ENCODE measurements at places on chromosomes 1 and 21.

DNA sequence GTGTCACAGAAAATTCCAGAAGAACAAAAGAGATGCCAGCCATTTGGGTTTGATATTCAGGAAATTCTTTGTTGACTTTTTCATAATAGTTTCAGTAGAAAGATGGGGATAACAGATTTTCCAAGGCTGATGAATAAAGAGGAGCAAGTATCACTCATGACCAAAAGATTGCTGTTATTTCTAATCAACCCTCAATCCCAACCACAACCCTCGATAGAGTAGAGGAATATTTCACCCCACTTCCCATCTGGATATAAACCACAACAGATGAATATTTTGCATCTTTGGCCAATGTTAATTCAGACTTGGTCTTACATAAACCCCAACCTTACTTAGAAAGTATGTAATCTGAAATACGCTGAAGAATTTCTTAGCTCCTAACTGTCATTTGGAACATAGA, 232.4 kb downstream of the SEC16B start:
- DNase-seq: no peak

DNA sequence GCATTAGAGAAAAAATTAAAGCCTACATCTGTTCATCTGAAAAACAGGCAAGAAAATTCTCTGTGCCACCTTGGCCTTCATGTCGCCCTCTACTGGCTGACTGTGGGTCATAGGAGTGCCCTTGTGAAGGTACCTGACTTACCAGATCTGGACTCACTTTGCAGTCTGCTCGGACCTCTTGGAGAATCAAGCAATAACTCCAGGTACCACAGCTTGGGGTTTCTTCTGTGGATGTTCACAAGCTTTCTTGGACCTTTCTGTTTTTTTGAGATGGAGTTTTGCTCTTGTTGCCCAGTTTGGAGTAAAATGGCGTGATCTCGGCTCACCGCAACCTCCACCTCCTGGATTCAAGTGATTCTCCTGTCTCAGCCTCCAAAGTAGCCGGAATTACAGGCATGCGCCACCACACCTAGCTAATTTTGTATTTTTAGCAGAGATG, 2.4 kb upstream of the PRAMEF18 start:
- no peak for DNase-seq

- no peak for DNase-seq
Measured at GRCh38 chr1:234250747-234251146, 122.5 kb upstream of the COA6 start.

GRCh38 chr1:150537732-150538684, 11.2 kb upstream of the ADAMTSL4 start:
- no peak for DNase-seq

DNA sequence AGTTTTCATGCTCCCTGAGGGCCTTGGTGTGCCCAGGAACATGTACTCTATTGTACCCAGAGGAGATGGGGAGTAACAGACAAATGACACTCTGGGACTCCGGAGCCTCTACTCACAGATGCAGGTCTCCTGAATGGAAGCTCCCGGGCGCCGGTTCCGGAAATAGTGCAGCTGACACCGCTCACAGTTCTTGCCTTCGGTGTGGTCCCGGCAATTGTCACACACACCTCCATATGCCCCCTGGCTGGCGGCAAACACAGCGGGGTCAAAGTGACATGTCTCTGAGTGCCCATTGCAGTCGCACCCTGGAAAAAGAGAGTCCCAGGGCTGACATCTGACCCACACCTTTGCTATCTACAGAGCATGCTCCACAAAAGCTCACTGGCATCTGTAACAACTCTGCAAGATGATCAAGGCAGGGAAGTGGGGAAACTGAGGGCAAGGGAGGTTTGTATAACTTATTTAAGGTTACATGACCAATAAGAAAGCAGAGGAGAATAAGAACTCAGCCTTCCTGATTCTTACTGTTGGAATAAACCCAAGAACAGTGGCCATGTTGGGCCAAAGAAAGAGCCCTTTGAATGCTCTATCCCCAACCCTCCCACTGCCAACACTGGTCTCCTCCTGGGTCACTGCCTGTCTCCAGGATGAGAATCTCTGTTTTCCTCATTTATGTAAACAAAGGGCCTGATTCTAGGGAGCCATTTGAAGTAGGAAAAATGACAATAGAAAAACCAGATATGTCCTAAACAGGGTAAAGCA, 22.4 kb downstream of the LAMB3 start:
- DNase-seq: no peak

DNA sequence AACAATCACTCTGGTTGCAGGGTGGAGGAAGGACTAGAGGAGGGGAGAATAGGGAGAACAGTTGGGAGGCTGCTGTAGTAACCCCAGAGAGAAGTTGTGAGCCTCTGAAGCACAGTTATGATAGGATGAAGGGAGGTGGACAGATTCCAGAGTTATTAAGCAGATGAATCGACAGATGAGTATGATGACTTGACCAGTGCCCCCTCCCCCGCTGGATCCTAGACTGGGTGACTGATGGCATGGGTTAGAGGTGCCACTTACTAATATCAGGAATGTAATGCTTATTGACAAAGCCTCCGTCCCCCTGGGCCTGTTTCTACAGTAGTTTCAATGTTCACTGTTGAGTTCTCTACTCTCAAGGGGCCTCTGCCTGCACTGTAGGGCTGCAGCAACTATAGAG, 14.0 kb upstream of the TIPRL start:
- DNase-seq: no peak

DNA sequence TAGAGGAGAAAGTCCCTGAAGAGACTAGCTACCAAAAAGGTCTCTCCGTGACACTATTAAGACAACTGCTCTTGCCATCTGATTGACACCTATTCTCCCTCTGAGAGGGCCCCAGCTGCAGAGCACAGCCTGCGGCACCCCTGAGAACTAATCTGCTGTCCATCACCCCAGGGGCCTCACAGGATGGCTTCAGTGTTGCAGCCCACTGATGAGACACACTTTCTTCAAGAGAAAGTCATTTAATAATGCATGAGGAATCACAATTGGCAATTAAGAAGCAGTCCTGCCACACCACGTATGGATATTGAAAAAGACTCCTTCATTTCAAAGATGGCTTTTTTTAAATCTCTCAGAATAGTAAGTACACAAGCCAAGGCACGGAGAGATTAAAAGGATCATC, 48.9 kb downstream of the CAPN8 start:
- DNase-seq: no peak

- DNase-seq: no peak
Measured at GRCh38 chr21:39359382-39359781, 10.5 kb upstream of the HMGN1 start.

DNA sequence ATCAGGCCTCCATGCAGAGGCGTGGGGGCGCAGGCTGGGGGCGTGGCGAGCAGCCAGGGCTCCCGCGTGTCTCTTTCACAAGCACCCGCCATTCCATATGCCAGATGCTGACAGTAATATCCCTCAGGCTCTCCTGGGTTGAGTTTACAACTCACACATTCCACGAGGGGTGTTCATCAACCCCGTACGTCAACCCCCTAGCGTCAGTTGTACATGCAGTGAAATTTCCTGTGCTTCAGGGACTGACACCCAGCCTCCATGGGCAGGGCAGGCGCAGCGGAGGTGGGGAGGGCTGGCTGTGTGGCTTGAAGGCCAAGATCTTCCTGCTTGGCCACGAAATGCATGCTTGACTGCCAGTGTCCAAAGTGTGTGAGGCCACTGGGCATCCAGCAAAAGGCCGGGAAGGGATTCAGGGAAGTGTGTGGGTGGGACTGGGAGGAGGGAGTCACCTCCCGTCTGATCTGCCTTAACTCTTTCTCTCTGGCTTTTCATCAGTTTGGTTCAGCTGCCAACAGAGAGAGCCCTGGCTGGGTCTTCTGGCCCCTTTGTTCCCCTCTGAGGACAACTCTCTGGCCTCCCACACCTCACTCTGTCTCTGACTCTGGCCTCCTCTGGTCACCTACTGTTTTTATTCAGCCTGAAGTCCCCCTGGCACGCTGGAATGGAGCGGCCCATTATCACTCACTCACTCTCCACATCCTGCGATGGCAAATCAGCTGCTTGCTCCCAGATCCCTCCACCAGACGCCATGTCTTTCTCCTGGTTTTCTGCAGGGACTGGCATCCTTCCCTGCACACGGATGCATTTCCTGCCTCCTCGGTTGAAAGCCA, 33.8 kb downstream of the CLIC6 start:
- DNase-seq: no peak

DNA sequence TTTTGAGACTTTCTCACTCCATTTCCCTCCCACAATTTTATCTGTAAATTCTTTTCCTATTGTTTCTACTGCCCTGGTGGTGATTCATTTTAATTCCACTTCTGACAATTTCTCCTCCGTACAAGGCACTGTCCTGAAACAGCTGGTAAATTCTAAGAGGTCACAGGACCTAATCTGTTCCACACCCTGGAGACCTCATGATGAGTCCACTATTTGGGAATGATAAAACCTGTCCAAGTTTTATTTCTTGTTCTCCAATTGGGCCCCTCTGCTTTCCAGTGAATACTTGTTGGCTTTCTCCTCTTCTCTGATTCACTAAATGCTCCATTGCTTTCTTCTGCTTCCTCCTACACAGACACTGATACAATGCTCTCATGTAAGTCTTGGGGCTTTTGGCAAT, 343.1 kb upstream of the DUSP10 start:
- no peak for DNase-seq

DNA sequence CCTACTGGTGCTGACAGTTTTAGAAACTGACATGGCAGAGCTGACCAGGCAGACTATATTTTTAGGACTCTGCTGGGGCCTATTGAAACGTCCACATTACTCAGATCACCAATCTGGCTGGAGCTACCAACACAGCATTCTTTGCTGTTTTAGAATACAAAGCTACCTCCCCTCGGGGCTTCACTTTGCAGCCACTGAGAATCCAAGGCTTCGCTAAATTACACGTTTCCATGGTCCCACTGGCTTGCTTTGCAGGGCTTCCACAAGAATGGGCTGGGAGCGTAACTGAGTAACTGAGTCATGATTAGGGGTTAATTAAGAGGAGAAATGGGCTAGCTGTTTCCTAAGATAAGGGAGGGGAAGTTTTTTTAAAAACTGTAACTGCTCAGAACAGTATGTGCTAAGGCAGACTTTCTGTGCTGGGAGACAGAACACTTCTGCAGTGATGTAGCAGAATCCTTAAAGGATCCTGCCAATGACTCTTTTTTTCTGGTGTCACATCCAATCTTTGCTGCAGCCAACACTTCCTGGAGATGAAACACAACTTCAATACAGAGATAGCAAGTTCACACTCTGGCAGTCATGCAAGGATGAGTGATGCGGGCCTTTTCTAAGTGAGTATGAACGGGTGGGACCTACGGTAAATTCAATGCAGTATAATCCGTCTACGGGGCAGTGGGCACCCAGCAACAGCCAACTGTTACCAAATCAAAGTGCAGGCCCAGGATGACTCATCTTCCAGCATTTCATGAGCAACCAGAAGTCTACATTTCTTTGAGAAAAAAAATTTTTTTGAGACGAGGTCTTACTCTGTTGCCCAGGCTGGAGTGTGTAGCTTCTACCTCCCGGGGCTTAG, 21.5 kb downstream of the NDUFS5 start:
- peak; percentile 65 for DNase-seq

- DNase-seq: no peak
Measured at GRCh38 chr1:50970931-50971582, 1.0 kb downstream of the CDKN2C start.

GRCh38 chr1:101652484-101652883, 344.2 kb downstream of the OLFM3 start:
- DNase-seq: no peak

GRCh38 chr1:157505481-157506272, 46.6 kb downstream of the FCRL5 start:
- peak; percentile 5 for DNase-seq

DNA sequence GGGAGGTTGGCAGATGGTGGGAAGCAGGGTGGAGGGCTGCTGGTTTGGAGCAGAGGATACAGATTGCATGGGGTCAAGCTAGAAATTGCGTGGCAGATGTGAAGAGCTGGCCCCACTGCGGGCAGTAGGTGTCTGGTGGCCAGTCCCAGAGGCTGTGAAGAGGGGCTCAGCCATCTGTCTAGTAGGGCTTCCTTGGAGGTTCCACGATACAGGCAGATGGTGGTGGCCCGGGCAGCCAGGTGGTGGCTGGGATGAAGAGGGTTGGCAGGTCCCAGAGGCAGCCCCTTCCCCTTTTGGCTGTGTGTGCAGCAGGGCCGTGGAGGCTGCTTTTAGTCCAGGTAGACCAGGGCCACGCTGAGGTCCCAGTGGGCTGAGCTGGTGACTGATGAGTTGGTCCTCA, 16.6 kb downstream of the PSEN2 start:
- DNase-seq: no peak

DNA sequence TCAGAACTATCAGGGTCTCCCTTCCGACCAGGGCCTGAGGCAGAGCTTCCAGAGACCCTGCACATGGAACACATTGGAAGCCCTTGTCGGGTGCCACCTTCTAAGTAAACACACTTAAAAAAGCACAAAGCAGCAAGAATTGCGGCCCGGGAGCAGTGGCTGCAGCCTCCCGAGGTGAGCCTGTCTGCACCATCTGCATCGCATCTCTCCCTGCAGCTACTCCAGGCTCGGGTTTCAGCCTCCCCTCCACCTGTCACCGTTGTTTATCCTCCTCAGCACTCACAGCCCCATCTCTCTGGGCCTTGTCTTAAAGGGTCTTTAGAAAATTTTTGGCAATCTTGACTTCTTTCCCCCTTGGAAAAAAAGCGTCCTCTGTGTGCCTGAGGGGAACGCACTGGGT, 95.1 kb upstream of the ARHGEF16 start:
- DNase-seq: no peak

DNA sequence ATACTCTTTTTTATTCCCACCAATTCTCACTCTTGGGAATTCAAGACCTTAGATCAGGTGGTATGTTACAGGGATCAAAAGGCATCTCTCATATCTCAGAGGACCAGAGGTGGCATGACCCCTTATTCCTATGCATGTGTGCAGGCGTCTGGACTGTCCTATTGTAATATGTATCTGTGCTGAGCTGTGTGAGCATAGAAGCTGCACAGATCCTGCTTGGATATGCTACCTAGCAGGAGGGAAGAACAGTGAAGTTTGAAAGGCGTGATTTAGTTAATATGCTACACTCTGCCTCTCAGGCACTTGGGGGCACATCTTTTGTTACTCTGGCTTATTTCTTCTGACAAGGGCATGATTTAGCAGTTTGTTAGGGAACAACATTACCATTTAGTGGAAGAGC, 86.7 kb upstream of the ZRANB2 start:
- no peak for DNase-seq

DNA sequence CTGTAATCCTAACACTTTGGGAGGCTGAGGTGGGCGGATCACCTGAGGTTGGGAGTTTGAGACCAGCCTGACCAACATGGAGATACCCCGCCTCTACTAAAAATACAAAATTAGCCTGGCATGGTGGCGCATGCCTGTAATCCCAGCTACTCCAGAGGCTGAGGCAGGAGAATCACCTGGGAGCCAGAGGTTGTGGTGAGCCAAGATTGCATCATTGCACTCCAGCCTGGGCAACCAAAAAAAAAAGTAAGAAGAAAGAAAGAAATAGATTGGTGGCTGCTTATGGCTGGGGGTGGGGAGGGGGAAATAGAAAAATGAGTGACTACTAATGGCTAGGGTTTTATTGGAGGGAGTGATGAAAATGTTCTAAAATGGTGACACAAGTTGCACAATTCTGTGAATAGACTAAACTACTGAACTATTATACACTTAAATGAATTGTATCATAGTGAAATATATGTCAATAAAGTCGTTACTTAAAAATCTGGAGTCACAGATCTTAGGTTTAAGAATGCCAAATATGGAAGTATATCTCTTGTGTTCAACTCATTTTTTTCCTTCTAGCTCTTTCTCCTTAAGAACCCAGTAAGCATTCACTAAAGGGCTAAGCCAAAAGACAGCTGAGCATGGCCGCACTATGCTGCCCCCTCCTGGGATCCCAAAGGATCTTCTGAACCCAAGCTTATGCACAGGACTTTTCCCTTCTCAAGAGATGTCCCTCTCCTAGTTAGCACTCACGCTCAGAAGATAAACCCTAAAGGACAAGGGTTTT, 3.2 kb upstream of the NPL start:
- peak; percentile 21 for DNase-seq

- DNase-seq: no peak
Measured at GRCh38 chr1:27009601-27010197, 3.0 kb downstream of the TENT5B start.
